Stimulated activated CD8-positive, alpha-beta memory T cell treated with anti-CD3 and anti-CD28 coated beads, Interleukin-7, amount 100 ng/mL, for 4 hours (primary cell): ENCODE measurements at places on chromosomes 13 and 19.
A peak's percentile ranks its signal among the peaks of the same experiment; 100 is the strongest.

DNA sequence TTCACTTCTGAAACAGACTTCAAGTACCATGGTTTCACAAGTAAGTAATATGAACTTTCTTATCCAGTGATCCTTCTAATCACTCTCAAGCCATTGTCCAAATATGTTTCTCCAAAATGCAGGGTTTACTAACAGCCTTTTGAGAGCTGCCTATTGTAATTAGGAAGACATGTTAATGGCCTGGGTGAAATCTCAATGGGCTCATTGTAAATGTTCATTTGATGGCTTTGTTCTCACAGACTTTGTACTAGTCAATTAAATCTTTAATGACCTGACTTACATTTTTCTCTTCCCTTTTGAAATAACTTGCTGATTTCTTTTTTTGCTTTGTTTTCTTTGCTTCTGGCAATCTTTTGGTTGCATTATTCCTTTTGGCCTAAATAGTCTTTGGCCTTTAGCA lies 444.8 kb downstream of the LIG4 start:
- no peak for DNase-seq

- no peak for DNase-seq
These were observed 854 bp downstream of the RNASEH2B start for GRCh38 chr13:50910485-50910805.

DNA sequence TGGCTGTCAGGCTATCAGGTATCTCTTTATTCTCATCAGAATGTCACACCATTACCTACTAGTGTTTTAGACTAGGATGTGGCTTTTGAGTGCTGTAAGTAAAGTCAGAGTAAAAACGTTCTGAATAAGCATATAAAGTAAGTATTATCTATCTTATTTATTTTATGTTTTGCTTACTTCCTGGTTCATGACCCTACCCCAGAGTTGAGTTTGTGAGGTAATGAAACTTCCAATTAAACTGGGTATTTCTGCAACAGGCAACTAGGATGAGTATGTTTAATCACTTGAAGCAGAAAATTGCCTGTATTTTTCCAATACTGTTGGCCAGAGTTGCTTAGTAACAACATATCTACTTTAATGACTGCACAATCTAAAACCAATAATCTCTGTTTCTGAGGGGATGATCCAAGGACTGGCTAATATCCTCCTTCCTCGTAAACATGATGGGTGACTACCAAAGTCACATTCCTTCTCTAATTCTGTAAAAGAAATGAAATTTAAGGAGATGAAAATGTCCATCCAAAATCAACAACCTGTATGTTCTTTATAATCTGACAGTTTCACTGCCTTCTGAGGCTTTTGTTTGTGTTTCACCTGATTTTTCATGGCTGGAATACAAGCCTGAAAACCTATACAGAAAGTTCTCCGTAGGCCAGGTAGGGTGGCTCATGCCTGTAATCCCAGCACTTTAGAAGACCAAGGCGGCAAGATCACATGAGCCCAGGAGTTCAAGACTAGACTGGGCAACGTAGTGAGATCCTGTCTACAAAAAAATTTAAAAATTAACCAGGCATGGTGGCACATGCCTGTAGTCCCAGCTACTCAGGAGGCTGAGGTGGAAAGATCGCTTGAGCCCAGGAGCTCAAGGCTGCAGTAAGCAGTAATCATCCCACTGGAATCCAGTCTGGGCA lies 83.1 kb downstream of the ABCC4 start:
- DNase-seq = no peak

DNA sequence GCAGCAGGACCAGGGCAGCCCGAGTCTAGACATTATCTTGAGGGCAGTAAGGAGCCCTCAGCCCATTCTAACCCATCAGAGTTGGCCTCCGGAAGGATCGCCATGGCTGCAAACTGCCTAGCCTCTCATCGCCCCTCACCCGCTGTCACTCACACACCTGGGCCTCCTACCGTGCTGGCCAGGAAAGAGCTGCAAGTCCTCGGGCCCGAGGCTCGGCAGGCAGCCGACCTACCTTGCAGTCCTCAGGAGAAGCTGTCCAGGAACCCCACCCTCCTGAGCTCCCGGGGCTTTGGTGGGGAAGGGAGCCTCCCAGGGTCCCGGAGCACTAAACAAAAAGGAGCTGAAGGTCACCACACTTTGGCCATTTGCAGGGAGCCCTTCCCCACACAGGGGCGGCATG lies 46.8 kb downstream of the CCNE1 start:
- DNase-seq = no peak

GRCh38 chr19:13929956-13930355 lies 8.3 kb downstream of the PODNL1 start:
- DNase-seq = no peak

DNA sequence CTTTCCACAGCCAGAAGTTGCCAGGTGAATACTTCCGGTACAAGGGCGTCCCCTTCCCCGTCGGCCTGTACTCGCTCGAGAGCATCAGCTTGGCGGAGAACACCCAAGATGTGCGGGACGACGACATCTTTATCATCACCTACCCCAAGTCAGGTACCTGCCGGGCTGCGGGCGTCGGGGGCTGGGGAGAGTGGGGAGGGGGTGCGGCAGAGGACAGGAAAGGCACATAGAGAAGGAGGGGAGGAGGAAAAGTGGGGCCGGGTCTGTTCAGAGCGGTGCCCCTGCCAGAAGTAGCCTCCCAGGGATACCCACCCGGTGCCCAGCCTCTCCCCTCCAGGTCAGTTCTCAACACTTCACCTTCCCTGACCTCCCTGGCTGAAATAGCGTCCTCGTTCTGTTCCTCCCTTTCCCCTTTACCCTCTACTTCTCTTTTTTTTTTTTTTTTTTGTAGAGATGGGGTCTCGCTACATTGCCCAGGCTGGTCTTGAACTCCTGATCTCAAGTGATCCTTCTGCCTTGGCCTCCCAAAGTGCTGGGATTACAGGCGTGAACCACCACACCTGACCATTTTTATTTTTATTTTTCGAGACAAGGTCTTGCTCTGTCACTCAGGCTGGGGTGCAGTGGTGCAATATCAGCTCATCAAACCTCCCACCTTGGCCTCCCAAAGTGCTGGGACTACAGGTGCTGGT lies 24.1 kb downstream of the SULT2B1 start:
- DNase-seq = no peak

- DNase-seq = no peak
These were observed 56.8 kb downstream of the THSD1 start for GRCh38 chr13:52348983-52349780.

DNA sequence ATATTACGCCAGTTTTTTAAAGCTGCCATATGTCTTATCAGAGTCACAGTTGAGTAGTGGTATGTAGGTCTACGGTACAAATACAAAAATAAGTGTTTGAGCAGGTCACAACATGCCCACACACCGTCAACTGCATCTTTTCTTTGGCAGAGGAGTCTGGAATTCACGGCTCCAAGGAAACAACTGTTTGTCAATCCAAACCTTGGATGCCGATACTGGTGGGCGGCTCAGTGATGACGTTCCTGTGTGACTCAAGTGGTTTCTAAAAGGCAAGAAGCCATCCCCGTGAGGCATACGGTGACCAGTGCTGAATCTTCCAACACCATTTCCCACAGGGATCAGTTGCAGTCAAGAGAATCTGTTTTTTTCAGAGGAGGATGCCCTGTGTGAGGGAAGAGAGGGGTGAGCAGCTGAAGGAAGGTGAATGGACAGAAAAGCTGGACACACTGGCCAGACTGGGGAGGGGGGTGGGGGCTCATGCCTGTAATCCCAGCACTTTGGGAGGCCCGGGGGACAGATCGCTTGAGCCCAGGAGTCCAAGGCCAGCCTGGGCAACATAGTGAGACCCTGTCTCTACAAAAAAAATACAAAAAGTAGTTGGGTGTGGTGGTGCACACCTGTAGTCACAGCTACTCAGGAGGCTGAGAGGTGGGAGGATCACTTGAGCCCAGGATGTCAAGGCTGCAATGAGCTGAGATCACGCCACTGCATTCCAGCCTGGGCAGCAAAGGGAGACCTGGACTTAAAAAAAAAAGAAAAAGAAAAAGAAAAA lies 22.8 kb upstream of the CEBPG start:
- no peak for DNase-seq

DNA sequence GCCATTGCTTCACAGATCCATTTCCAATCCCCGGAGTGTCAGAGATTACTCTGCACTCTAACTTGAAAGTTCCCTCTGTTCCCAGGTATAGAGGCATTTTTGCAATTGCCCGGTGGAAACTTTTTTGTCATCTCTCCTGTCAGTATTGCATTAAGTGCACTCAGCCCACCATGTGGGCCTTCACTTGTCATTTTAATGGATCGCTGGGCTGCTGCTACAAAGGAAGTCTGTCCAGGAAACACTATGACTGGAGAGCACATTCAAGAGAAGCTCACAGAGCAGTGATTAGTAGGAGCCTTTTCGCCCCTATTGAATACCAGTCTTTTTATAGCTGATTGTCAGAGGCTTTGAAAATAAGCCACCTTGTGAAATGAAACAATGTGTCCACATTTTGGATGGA lies 180.9 kb downstream of the B3GLCT start:
- no peak for DNase-seq

GRCh38 chr13:98853771-98854221 lies 101.3 kb upstream of the SLC15A1 start:
- DNase-seq = no peak

DNA sequence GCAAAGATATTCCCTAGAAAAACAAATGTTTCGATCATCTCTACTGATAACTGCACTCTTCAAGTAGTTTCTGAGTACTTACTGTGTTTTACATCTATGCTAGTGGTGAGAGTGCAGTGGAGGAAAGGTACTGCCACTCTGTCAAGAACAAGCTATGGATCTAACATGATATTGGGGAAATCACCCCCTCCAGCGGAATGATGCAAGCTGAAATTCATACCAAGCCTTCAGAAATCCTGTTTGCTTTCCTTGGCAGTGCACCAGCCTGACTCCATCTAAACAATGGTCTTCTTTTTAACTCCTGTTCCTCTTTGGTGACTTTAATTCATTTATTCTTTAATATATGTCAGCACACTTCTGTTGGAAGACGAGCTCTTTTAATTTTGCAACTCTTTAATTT lies 238.0 kb downstream of the PCDH9 start:
- no peak for DNase-seq

- DNase-seq = no peak
These were observed 277.2 kb downstream of the NALCN start for GRCh38 chr13:101139081-101139480.

DNA sequence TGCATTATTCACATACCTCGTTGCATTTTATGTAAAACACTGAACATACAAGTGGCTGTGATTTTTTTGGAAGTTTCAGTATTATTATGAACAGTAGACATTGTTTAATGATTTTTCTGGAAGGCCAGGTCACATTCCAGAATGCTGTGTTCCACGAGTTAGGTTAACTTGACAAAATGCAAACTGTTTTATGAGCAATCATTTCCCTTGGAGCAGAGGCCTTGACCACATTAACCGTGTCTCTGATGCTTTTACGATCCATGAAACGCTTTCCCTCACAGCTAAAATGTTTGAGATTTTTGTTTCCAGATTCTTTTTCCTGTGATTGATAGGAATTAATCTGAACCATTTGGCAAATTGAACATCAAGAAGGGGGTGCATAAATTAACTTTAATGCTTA lies 57.8 kb downstream of the MBNL2 start:
- no peak for DNase-seq

DNA sequence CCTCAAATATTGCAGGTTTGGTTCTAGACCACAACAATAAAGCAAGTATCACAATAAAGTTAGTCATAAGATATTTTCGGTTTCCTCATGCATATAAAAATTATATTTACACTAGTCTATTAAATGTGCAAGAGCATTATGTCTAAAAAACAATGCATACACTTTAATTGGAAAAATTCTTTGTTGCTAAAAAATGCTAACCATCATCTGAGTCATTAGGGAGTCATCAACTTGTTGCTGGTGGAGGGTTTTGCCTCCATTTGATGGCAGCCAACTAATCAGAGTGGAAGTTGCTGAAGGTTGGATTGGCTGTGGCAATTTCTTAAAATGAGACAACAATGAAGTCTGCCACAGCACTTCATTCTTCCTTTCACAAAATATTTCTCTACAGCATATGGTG lies 422.3 kb upstream of the GPC6 start:
- DNase-seq = no peak

- no peak for DNase-seq
These were observed 54.9 kb downstream of the KCNRG start for GRCh38 chr13:50070186-50070585.

DNA sequence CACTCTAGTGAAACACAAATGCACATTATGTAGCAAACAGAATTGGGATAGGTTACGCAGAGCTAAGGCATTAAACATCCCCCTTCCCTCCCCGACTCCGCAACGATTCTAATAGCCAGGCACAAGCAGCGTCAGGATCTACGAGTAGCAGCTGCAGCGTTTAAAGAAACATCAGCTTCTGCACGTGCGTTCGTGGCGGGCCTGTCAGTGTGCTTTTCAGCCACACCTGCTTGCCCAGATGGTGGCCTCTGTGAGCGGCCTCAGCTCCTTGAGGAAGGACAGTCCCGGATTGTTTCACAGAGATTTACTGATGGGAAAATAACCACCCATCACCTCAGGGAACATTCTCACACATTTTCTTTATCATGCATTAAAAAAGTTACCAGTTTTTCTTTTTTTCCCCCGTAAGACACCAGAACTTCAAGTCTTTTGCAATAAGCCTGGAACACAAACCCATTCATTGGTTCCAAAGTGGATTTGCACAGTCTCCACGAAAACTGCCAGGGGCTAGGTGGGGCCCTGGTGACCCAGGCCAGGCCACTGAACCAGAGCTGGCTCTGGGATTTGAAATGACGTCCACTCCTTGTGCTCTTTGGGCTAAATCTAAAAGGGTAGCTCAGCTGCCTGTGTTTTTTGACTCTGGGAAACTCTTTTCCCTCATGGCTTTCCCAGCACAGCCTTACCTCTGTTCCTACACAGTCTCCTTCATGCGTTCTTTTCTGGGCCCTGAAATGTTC lies 325.5 kb downstream of the KCNRG start:
- DNase-seq = no peak

DNA sequence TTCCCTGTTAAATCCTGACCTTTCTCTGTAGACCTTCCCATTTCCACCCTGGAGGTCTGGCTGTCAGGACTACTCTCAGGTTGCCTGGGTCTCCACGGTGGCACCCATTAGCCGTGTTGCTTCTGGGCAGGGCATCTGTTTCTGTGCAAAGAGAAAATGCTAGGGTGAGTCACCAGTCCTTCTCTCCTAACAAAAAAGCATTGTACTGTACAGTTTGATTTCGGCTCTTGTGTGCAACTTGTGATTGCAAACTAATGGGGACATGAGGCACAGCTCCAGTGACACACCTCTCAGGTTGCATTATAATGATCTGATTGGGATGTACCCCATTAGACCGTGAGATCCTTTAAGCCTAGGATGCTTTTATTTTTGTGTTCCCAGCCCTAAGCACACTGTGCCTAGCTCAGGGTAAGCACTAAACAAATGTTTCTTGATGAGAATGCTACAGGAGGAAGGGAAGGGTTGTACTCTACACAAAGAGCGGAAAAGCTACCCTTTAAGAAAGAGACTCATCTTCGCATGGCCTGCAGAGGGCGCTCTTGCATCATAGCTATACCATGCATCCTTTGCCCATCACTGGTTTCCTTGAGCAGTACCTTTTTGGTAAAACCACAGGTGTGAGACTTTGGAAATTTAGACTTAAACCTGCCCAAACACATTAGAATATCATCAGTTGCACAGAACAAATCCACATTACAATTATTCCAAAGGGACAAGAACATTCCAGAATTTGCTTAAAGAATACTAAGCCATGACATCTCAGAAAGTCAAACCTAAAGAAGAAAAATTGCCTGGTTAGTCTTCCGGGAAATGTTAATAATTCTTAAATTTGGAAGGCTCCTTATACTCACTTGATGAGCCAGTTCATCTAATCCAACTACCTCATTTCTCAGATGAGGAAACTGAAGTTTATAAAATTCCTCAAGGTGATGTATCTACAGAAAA lies 20.3 kb upstream of the TRIM13 start:
- peak; percentile 59 for DNase-seq

GRCh38 chr13:48866249-48866648 lies 109.5 kb upstream of the FNDC3A start:
- no peak for DNase-seq
